Stimulated activated CD8-positive, alpha-beta memory T cell treated with anti-CD3 and anti-CD28 coated beads, Interleukin-15, amount 100 ng/mL, for 1 hour (primary cell): ENCODE measurements at places on chromosomes 1 and 21.

DNA sequence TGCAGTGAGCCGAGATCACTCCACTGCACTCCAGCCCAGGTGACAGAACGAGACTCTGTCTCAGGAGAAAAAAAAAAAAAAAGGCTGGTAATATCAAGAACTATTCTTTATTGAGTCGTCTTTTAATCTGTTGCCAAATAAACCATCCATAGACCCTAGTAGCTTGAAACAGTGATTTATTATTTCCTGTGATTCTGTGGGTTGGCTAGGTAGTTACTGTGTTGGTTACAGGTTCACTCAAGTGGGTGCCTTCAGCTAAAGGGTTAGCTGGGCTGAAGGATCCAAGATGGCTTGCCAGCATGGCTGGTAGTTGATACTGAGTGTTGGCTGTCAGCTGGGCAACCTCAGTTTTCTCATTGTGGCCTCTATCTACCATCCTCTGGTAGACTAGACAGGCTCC is 9.2 kb downstream of the TLCD4 start:
- DNase-seq: no peak

- DNase-seq: no peak
These were observed 16.8 kb downstream of the ATP8B2 start for GRCh38 chr1:154342132-154342531.

DNA sequence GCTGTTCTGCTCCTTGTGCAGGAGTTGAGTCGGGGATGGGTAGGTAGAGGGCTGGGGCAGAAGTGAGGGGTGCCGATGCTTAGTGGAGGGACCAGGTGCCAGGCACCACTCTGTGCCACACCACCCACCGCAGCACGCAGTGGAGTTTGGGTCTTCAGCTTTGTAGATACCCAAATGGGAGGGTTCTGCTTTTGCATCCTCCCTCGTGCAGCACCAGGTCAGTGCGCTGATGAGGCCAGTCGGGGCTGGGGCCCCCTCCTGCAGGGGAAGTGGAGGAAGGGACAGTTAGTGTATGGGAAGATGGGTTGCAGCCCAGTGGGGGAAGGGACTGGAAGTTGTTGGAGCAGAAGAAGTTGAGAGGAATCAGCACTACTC is 244.0 kb downstream of the RHOU start:
- DNase-seq: no peak

DNA sequence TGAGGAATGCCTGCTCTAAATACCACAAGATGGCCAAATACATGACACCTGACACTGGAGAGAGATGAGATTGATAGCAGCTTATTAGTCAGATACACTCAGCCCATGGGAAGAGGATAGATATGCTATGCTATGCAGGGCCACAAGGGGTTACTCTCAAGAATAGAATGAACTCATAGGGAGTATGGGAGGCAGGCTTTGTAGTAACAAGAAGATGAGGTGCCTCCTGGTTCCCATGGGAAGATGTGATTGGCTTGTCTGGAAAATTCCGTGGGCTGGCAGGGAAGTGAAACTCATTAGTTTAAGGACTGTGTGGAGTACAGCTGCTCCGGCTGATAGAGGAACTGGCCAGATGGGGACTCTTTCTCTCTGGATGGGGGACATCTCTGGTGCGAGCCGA is 16.5 kb downstream of the CCDC30 start:
- DNase-seq: no peak

- DNase-seq: no peak
These were observed 46.7 kb downstream of the CLIC6 start for GRCh38 chr21:34715518-34715917.

- DNase-seq: no peak
These were observed 3.6 kb upstream of the SMIM1 start for GRCh38 chr1:3768811-3769390.

- no peak for DNase-seq
These were observed 1.3 kb downstream of the GORAB start for GRCh38 chr1:170533298-170533697.

GRCh38 chr21:35981514-35982070 is 78.7 kb downstream of the SETD4 start:
- no peak for DNase-seq

GRCh38 chr1:197973206-197973605 is 56.0 kb downstream of the LHX9 start:
- DNase-seq: no peak

DNA sequence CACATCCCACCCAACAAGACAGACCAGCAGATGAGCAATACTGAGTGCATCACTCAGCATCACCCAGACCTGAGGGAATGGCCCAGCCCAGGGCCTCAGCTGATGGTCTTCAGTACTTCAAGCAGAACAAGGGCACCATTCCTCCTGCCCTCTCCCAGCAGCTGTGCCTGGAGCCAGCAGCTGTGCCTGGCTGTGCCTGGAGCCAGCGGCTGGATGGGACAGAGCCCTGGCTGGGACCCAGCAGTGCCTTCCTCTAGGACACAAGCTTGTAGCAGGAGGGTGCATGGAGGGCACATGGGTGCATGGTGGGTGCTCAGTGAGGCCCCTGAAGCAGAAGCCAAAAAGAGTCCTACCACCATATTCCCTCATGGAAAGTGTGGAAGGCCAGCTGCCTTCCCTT is 583.8 kb downstream of the NPHP4 start:
- no peak for DNase-seq

- DNase-seq: no peak
These were observed 108.6 kb upstream of the CSF3R start for GRCh38 chr1:36591278-36591677.

GRCh38 chr1:92515796-92516201 is 29.1 kb upstream of the GFI1 start:
- no peak for DNase-seq

DNA sequence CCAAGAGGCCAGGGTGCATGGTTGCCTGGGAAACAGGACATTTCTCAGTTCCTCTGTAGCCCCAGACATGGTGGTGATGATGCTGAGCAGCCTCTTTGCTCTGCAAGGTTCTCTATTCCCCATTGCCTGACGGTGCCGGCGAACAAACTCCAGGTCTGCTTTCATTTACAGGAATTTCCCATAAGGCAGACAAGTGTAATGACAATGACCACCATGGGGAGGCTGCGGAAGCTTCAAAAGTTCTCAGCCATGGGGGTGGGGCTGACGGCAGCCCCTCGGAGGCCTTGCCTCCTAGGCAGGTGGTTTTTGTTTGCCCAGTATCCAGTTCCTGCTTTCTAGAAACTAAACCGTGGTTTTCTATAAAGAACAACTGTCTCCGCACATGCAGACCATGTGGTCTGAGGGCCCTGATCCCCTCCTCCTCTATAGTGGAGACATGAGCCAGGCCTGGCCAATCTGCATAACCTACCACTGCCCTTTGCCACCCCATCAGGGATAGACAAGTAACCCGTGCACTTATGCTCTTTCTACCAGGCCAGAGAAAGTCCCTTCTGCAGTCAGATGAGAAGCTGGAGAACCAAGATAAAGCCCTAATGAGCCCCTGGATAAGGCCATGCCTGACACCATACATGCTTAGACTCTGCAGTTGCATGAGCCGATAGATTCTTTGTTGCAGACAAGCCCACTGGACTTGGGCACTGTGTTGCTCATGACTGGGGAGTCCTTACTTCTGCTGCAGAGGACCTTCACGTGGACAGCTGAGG is 54.1 kb downstream of the LDLRAD2 start:
- no peak for DNase-seq

- DNase-seq: no peak
These were observed 61.8 kb downstream of the MACF1 start for GRCh38 chr1:39266269-39266668.

GRCh38 chr1:229651546-229651945 is 25.5 kb downstream of the URB2 start:
- DNase-seq: no peak

- peak; percentile 42 for DNase-seq
These were observed 105.9 kb upstream of the HNRNPU start for GRCh38 chr1:244970236-244970743.

DNA sequence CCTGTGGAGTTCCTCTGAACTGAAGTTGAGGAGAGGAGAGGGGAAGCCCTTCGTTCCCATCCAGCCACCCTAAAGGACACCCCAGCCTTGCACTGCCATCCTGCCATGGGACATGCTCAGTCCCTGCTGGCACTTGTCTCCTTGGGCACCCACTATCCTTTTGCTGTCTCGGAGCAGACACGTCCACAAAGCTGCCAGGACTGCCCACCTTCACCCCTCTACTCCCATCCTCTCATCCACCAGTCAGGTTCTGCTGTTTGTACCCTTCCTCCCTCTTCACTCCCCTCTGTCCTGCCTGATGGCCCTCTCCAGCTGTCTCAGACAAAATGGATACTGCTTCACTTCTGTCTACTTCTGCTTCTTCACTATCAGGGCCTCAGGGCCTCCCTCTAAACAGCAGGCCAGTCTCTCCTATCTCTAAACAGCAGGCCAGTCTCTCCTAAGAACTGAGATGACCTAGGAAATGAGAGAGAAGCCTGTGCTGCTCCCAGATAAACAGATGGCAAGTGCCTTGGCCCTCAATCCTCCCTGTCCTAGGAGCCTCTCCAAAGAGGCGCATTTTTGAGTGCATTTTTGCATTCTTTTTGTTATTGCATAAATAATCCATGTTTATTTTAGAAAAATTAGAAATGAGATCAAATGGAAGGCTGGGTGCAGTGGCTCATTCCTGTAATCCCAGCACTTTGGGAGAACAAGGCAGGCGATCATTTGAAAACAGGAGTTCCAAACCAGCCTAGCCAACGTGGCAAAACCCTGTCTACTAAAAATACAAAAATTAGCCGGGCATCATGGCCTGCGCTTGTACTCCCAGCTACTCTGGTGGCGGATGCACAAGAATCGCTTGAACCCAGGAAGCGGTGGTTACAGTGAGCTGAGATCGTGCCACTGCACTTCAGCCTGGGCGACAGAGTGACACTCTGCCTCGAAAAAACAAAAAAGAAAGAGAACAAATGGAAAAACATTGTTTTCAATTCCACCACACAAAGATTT is 4.4 kb upstream of the PYCR2 start:
- no peak for DNase-seq

- DNase-seq: no peak
These were observed 335.4 kb downstream of the RRAGC start for GRCh38 chr1:38524025-38524641.

GRCh38 chr1:110348050-110348449 is 8.9 kb downstream of the RBM15 start:
- no peak for DNase-seq

DNA sequence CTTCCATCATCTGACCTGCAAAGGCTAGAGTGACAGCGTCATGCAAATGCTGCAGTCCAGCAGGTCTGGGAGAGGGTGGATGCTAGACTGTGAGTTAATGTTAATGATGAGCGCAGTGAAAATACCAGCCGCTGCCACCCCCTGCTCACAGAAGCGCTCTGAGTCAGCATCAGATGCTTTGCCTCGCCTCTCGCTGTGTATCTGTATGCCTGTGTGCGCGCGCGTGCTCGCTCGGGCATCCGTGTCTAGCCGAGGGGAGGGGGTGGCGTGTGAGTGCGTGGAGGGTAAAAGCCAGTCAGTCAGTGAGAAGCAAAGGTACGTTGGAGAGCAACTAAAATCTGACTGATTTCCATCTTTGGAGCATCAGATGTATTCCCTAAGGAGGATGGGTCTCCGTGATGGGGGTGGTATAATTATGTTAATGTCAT is 858.7 kb downstream of the USP25 start:
- no peak for DNase-seq

- DNase-seq: no peak
These were observed 269.8 kb downstream of the S1PR1 start for GRCh38 chr1:101506541-101507164.

- no peak for DNase-seq
These were observed 21.3 kb upstream of the LDLRAP1 start for GRCh38 chr1:25522031-25522655.

GRCh38 chr1:230570724-230571360 is 71.4 kb upstream of the COG2 start:
- DNase-seq: no peak

- peak; percentile 36 for DNase-seq
These were observed at the start of gene RUSC1 for GRCh38 chr1:155320661-155321617. TSS of gene RUSC1 (plus strand) at chr1:155320894. CDS start at chr1:155321774, 880 bp downstream.

DNA sequence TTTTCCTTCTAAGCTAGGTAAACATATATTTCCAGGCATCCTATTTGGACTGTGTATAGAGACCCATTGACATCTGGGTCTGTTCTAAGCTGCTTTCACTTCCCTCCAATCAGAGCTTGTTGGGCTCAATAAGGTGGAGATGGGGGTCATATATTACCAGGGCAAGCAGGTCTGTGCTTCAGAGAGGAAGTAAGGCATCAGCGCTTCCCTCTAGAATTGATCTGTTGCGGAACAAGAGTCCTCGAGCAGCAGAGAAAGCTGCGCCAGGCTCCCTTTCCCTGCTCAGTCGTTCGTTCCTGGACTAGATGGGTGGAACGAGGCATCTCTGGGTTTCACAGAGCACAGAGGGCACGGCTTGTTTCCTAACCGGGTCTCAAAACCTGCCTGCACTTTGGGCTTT is 63.5 kb downstream of the DISC1 start:
- DNase-seq: no peak

DNA sequence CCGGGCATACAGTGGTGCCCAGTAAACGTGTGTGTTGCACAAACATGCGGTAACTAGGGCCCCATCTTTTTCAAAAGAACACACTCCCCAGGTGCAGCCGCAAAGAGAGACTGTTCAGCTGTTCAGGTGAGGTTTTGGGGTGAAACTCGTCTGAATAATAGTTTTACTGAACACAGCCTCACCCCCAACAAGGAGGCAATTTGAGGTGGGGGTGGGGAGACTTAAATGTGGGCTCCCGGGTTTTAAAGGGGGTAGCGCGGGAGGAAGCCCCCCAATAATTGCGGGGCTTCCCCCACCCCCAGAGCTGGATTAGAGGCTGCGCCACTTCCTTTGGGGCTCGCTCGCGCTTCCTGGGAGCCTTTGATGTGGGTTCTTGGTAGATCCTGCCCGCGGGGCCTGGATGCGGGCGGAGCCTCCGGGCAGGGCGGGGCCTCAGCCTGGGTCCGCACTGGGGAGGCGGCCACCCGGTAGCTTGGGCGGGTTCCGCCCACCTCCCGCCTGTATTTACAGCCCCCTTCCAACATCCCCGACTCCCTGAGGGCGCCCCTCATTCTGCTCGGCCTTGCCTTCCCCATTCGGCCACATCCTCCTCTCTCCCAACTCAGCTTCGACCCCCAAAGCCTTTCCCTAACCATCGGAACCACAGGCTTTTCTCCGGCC is 6.4 kb upstream of the EPHA2 start:
- DNase-seq: peak; percentile 17

DNA sequence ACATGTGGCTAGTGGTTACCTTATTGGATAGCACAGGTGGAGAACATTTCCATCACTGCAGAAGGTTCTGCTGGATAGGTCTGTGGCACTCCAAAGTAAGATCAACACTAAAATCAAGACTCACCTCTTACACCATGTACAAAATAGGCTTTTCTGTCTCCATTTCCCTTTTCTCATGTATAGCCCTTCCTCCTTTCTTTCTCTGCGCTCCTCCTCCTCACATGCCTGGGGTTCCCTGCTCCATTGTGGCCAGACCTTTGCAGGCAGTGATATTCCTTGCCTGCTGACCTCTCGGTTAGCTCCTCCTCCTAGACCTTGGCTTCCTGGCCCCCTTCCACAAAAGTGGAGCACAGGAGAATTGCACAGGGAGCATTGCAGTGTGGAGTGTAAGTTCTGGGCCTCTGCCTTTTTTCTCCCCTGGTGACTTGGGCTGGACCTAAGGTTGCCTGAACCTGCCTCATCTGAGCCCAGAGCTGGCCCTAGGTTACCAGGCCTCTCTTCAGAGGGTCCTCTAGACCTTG is 33.2 kb upstream of the RBM15 start:
- no peak for DNase-seq

- DNase-seq: no peak
These were observed 361.5 kb upstream of the ADGRL2 start for GRCh38 chr1:81439046-81439823.
